ENCODE measurements at places on chromosomes 5 and 9.

GRCh38 chr5:67047616-67048015 lies 149.0 kb downstream of the CD180 start:
- no peak overlapping the region for H3K27ac ChIP-seq
- no peak overlapping the region for H3K4me3 ChIP-seq
- H3K36me3 ChIP-seq = no peaks in the 10 kb centered on the region
- H3K4me1 ChIP-seq = no peaks in the 10 kb centered on the region

DNA sequence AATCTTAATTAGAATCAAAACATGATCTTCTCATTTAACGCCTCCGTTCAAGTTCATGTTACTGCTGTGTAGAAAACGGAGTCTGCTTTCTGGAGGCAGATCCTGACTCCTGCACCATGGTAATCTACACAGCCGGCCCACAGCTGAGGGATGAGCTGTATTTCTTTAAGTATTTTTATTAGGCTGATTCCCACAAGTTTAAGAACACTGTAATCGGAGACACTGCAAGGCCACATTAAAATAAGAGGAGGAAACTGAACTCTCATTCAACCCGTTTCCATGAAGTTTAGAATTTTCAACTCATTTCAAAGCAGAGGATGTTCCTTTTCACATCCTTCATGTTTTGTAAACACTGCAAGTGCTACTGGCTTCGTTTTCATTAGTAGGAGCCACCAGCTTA lies 372.2 kb downstream of the NFIB start:
- no peak overlapping the region for H3K27ac ChIP-seq
- H3K4me3 ChIP-seq = no peak overlapping the region
- peaks cover 1% of the 10 kb centered on the region for H3K27me3 ChIP-seq
- no peaks in the 10 kb centered on the region for H3K36me3 ChIP-seq
- DNase-seq = no peak

DNA sequence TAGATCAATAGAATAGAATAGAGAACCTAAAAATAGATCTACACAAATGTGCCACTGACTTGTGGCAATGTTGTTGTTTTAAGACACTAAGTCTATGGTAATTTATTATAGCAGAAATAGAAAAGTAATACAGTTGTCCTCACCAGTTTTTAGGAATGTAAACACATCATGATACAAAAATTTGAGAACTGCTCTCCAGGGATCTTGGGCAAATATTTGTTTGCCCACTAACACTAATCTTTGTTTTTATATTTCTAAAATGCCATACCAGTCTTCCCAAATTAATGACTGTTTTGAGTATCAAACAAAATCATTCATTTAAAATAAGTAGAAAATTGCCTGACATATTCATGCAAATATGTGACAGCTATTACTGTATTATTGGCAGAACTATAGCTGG lies 297.6 kb downstream of the BRINP1 start:
- peaks cover 4% of the 10 kb centered on the region for H3K27me3 ChIP-seq
- no peaks in the 10 kb centered on the region for H3K4me1 ChIP-seq

DNA sequence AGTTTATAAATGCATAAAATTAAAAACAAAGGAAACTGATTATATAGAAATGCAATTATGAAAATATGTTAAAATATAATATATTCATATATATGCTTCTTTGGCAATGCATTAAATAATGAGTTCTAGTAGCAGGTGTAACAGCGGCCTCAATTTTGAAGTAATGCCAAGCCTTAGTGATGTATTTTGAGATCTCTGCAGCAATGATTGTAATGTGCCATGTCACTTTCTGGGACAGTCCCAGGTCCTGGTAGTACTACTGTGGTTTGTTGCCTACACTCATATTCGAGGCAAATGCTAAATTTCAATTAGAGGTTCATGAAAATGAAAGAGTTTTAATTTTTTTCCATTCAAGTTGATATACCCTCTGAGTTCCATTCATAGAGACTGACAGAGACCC lies 75.8 kb upstream of the ORM1 start:
- peaks cover 5% of the 10 kb centered on the region for H3K27me3 ChIP-seq
- H3K27ac ChIP-seq = no peak overlapping the region
- no peak overlapping the region for H3K4me3 ChIP-seq
- peaks cover 22% of the 10 kb centered on the region for H3K4me1 ChIP-seq
- DNase-seq = no peak
- H3K36me3 ChIP-seq = no peaks in the 10 kb centered on the region

DNA sequence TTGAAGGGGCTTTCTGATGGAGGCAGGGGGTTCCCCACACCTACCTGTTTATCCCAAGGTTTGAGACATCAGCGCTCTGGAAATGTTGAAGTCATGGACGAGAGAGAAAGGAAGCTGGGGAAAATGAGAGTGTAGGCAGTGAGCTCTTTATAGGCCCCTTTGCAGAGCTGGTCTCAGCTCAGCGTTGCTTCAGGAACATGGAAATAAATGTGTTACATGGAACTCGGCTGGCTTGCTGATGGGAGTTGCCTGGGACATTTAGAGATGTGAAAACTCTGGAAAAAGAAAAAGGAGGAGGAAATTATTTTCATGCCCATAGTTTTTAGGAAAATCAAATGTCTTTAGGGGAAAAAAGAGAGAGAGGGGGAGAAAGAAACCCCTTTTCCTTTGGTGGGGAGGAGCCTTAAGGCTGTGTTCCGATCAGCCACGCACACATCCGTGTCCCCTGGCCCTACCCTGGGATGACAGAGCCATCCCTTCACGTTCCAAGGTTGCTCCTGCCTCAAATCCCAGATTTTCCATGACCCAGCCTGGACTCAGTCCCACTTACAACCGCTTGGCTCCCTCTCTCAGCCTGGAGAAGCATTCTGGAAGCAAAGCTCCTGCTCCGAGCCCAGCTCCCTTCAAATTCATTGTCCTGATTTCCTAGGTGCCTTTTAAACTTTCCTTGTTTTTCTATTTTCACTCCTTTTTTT lies 78.3 kb downstream of the COL27A1 start:
- no peaks in the 10 kb centered on the region for H3K36me3 ChIP-seq
- no peak for DNase-seq
- no peak overlapping the region for H3K27ac ChIP-seq

- DNase-seq = peak; percentile 30
- H3K27ac ChIP-seq = peak overlapping the region; percentile 99
- H3K36me3 ChIP-seq = no peaks in the 10 kb centered on the region
Observed at GRCh38 chr9:89497257-89497963, 503 bp downstream of the SEMA4D start.

GRCh38 chr9:105901514-105902109 lies 207.3 kb downstream of the TMEM38B start:
- H3K36me3 ChIP-seq = peaks cover 7% of the 10 kb centered on the region
- H3K4me3 ChIP-seq = no peak overlapping the region
- DNase-seq = peak; percentile 70
- H3K27me3 ChIP-seq = no peaks in the 10 kb centered on the region
- H3K4me1 ChIP-seq = peaks cover 7% of the 10 kb centered on the region
- no peak overlapping the region for H3K27ac ChIP-seq

- H3K4me3 ChIP-seq = no peak overlapping the region
- no peak for DNase-seq
- no peaks in the 10 kb centered on the region for H3K27me3 ChIP-seq
- H3K4me1 ChIP-seq = peaks cover 9% of the 10 kb centered on the region
Observed at GRCh38 chr5:126523818-126524510, 71.1 kb downstream of the ALDH7A1 start.

GRCh38 chr9:93003552-93004407 lies 54.7 kb upstream of the SUSD3 start:
- no peaks in the 10 kb centered on the region for H3K27me3 ChIP-seq
- peak; percentile 67 for DNase-seq
- H3K27ac ChIP-seq = no peak overlapping the region
- no peaks in the 10 kb centered on the region for H3K4me1 ChIP-seq

DNA sequence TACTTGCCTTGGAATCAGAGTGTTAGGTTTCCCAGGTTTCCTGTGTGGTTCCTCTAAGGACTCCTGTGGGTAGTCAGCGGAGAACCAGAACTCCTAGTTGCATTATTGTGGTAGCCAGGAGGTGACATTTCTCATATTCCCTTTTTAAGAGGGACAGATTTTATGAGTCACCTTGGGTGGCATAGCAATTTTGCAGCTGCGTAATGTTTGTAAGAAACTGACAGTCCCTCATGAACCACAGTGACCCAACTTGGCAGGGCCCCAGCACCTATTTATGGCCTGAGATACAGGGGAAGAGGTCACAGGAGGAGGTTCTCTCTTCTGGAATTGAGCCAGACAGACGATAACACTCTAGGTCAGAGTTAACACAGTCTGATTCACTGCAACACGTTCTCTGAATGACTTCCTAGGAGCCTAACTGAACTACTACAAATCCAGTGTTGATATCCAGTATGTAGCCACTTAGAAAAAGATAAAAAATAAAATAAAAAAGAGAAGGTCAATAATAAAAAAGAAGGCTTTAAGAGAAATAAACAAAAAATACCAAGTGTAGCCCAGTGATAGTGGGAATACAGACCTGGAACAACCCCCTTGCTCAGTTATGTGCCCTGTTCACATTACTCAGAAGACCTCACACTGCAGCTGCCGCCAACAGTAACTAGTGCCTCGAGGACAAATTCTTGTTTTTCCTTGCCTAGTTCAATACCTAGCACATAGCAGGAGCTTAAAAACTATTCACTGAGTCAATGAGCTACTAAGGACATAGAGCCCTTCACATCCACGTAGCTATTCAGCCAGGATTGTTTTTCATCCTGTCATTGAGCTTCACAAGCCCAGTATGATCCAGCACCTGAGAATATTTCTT lies 50.7 kb upstream of the VLDLR start:
- DNase-seq = no peak
- no peak overlapping the region for H3K27ac ChIP-seq
- no peaks in the 10 kb centered on the region for H3K4me1 ChIP-seq
- H3K4me3 ChIP-seq = no peak overlapping the region
- no peaks in the 10 kb centered on the region for H3K36me3 ChIP-seq

DNA sequence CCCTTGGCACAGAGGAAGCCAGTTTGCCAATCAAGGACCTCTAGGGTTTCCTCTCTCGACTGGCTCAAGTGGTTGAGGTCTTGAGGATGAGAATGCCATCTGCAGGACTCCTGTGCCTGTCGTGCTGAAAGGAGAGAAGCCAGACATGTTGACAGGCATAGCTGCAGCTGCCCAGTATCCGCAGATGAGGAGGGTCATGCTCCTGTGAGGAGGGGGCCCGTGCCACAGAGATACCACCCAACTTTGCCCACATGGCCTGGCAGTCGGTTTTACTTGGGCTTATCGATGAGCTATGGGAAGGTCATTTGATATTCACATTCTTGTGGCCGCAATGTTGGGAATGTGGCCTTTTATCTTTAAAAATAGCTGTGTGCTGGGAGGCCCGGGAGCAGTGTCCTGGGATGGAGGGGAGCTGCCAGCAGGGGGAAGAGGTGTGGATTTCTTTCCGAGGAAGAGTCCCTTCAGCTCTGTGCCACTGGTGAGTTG lies 17.4 kb downstream of the FRMPD1 start:
- no peaks in the 10 kb centered on the region for H3K27me3 ChIP-seq
- DNase-seq = peak; percentile 32
- peaks cover 18% of the 10 kb centered on the region for H3K4me1 ChIP-seq

GRCh38 chr5:57618767-57619381 lies 136.3 kb upstream of the ACTBL2 start:
- no peak overlapping the region for H3K4me3 ChIP-seq
- H3K27ac ChIP-seq = no peak overlapping the region
- no peak for DNase-seq
- H3K4me1 ChIP-seq = peaks cover 6% of the 10 kb centered on the region
- H3K36me3 ChIP-seq = no peaks in the 10 kb centered on the region
- H3K27me3 ChIP-seq = no peaks in the 10 kb centered on the region

DNA sequence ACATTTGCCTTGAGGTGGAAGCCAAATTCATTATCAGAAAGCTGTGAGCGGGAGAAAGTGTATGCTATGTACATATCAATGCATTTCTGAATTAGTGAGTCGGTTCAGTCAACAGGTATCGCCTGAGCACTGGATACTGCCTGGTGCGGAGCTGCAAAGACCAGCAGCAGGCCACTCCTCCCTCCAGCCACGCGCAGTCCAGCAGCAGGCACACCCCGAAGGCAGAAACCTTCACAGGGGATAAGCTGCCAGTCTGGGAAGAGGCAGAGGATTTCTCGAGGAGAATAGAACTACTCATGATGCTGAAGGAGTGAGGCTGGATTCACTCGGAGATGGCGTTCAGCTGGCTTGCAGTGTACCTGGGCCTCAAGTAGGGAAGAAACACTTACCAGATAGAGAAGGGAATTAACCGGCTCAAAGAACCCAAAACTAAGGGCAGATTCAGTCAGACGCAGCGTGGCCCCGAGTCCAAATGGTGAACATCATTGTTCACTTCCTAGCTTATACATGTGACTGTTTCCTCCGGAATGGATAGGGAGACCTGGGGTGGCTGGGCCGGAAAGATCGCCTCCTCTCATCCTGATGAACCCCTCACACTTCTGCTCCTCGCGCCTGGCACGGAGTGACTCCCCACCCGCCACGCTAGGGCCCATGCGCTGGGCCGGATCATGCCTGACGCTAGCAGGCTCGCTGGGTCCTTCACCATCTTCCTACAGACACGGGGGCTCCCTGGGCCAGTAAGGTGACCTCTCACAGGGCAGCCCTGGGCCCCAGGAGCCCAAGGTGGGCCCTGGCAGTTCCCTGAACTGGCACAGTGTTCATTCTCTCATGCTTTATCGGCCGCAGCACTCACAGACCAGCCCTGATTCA lies 78.1 kb upstream of the SPATA31C2 start:
- no peak for DNase-seq
- peaks cover 6% of the 10 kb centered on the region for H3K36me3 ChIP-seq
- H3K27me3 ChIP-seq = no peaks in the 10 kb centered on the region
- H3K4me1 ChIP-seq = peaks cover 13% of the 10 kb centered on the region
- H3K27ac ChIP-seq = no peak overlapping the region

DNA sequence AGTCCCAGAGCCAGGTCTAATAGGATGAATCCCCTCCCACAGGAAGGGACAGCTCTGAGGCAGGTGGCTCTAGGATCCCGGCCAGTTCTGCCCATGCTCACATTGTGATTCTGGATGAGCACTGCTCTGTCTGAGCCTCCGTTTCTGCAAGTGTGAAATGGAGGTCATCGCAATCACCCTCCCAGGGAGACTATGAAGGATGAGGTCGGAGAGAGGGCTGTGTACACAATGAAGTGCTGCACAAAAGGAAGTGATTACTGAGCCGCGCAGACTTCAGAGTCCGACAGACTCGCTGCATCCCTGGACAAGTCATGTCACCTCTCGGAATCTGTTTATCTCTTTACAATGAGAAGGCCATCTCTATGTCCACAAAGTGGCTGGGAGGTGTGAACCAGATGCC lies 21.7 kb downstream of the LHX6 start:
- no peak for DNase-seq
- H3K27ac ChIP-seq = no peak overlapping the region
- peaks cover 5% of the 10 kb centered on the region for H3K27me3 ChIP-seq
- H3K36me3 ChIP-seq = no peaks in the 10 kb centered on the region
- no peaks in the 10 kb centered on the region for H3K4me1 ChIP-seq

Measured in glutamatergic neuron (in vitro differentiated cells).